ENCODE measurements at places on chromosomes 1 and 21.
A peak's percentile ranks its signal among the peaks of the same experiment; 100 is the strongest.

DNA sequence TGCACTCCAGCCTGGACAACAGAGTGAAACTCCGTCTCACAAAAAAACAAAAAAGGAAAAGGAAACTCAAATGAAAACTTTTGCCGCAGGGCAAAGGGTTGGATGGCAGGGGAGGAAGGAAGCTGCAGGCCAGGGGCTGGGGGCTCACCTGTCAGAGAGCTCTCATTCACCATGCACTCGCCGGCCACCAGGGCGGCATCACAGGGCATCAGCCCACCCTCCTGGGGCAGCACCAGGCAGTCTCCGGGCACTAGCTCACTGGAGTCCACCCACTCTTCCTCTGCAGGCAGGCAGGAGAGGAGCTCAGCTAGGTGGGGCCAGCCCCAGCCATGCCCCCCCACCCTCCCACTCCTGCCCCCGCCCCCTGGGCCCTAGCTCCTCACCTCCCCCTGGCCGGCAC, 11.9 kb downstream of the ATP13A2 start:
- no peak for DNase-seq

GRCh38 chr1:234571702-234572101, 38.3 kb downstream of the IRF2BP2 start:
- no peak for DNase-seq

DNA sequence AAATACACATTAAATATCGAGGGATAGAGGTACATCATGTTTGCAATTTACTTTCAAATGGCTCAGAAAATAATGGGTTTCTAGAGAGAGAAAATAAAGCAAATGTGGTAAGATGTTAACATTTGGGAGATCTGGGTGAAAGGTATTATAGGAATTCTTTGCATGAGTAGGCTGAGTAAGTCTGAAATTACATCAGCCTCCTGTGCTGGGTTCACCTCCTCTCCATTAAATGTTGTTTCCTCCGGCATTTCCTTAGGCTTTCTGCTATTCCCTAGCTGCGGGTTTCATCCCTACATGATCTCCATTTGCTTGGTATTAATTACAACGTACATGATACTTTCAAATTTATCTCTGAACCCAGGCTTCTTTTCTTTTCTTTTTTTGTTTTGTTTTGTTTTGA, 31.6 kb downstream of the ZMYND12 start:
- no peak for DNase-seq

DNA sequence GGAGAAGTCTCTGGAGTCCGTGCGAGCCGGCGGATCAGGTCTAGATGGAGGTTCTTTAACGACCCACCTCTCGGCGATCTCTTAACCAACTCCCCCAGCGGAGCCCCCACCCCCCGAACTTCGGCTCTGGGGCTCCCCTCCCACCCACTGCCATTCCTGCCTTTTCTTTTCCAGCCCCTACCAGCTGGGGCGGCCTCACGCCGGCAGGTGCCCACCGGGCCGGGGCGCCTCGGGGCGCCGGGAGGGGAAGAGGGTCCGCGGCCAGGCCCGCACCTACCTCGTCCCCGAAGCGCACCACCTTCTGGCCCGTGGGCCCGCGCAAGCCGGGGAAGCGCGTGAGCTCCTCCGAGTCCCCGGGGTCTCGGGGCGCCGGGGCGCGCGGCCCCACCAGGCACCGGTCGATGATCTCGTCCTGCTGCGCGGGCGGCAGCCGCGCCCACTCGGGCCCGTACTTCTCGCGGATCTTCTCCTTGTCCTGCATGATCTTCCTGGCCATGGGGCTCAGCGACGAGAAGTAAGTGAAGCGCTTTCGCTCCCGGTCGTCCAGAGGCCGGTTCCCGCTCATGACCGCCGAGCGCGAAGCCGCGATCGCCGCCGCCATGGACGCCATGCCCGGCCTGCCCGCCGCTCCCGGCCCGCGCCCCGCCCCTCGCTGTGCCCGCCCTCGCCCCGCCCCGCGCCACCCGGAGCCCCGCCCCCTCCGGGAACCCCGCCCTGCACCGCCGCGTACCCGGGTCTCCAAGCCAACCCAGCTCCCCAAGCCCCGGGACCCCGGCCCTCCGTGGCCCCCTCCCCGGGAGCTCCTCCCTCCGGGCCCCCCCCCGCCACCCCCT, at the start of gene C1orf198:
Gene C1orf198 (minus strand): TSS at position 619 of the 833 bp plus-strand sequence. CDS start 9 bp downstream, at position 610.
- DNase-seq: peak; percentile 86

- DNase-seq: no peak
Measured at GRCh38 chr1:241269116-241269515, 87.9 kb downstream of the RGS7 start.

DNA sequence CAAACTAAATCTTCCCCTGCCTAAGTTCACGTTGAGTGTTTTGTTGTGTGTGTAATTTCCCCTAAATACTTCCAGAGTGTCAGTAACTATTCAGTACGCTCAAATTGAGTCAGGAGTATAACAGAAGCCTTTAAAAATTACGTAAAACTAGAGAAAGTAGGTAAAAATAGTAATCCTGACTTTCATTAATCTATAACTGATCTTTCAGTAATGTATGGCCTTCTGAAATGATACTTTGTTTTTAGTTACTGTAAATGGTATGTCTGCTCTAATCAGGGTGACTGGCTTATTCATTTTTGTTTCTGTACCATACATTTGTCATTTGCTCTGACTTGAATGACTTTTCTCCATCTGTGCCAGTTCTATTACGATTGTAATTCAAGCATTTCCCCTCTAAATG, 29.4 kb downstream of the MIER1 start:
- DNase-seq: no peak

- no peak for DNase-seq
Measured at GRCh38 chr1:31010086-31010989, 55.2 kb downstream of the PUM1 start.

GRCh38 chr1:56688522-56689026, 43.5 kb downstream of the PRKAA2 start:
- no peak for DNase-seq

- peak; percentile 76 for DNase-seq
Measured at GRCh38 chr1:24070821-24071393, 41.0 kb downstream of the MYOM3 start.

DNA sequence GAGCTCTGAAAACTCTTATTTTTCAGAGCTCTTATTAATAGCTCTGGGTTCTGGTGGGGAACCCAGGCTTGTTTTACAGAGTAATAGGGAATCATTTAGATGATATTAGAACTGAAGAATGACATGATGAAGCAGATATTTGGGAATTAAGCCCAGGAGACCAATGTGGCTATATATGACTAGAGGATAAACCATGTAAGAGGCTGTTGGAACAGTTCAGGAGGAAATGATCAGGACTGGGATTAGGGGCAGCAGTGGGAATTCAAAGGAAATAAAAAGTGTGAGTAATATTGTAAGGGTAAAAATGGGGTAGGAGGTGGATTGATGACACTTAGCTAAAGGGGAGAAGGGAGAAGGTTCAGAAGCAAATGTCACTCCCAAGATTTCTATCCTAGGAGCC, 58.6 kb downstream of the GIPC2 start:
- DNase-seq: no peak

GRCh38 chr21:16357994-16358393, 628.2 kb downstream of the USP25 start:
- no peak for DNase-seq

DNA sequence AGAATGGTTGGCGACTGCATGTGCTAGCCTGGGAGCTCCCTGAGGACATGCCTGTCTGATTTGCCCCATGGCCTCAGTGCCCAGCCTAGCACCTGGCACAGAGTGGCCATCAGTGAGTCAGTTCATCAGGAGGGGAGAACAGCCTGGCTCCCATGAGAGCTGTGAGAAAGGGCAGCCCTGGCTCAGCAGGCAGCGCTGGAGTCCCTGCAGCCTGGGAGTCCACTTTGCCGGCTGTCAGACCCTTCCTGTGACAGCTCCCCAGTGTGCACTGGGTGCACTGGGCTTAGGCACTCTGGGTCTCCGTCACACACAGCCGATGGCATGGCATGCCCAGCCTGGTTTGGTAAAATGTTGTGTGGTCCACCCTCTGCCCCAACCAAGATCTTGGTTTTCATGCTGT, 28.7 kb downstream of the LDLRAP1 start:
- no peak for DNase-seq

DNA sequence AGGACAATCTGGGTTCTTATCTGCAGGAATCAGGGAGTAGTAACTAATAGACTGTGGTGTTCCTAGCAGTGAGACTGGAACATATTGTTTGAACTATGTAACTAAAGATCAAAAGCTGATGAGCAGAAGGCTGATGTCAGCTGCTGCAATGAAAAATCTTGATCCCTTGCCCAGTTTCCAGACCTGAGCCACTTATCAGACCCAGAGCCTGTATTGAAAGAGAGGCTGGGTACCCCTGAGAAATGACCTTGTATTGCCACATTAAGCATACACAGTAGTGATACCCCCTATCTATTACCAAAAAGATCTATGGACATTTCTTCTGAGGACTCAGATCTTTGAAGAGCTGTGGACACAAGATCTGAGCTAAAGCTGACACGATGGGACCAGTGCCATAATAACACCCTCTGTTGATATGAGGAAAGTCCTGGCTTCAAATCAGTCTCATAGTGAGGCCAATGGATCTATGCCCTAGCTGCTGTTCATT, 178.0 kb upstream of the GALNT2 start:
- DNase-seq: no peak

DNA sequence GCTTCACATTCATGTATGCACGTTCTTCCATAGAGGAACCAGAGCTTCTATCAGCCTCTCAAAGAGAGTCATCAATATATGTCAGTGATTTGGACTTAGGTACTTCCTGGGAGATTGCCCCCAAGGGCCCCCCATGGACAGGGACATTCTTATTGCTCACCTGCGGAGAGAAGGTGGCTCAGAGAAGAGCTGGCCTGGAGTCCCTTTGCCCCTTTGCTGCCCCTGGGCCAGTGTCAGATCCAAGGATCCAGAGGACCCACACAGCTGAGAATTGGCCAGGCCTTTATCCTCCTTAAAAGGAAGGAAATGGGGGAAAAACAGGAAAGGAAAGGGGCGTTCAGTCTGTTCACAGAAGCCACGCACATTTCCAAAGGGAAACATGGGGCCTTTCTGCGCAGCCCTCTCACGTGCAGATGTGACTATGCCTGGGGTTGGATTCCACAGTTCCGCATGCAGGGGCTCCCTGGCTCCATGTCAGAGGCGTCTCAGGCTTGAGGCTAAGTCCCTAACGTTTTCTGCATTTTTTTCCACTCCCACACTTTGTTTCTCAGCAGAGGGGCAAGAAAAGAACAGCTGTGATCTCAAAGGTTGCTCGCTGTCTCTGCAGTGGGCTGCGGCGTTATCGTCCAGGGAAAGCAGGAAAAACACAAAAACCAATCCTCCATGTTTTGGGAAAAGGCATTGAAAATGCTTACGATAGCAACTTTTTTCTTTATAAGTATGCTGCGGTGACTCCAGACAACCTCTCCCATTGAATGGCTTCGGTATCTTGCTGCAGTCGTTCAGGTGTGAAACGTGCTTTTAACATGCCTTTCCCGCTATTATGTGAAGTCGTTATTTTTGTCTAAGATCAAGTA, 5.9 kb downstream of the C1orf226 start:
- DNase-seq: no peak

DNA sequence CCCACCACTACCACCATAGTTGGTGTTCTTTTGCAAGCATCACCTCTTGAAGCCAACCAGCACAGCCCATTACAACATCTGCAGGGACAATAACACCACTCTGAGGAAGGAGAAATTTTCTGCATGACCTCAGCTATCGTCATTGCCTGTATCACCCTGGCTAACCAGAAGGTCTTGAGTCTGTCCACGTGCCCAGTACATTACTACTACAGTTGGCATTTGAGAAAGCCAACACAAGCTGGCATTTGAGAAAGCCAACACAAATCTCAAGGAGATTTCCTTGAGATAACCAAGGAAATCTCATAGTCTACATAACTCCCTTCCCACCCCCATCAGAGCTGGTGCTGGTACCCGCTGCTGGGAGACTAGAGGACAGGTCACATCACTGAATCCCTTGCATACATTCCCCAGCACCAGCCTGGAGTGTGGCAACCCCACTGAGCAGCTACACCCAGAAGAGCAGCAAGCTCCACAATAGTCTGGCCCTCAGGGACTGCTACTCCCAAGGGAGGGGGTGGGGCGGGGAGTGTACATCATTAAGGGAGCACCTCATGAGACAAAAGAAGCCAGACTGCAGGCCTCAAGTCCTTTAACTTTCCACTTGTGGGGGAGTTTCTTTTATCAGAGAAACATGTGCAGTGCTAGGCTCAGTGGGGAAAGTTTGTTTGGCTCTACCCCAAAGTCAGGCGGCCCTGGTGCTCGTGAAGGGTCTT, 46.0 kb upstream of the GUCA2A start:
- no peak for DNase-seq

- no peak for DNase-seq
Measured at GRCh38 chr1:31839662-31840343, 24.0 kb upstream of the SPOCD1 start.

GRCh38 chr21:44618909-44619308, 7.0 kb downstream of the KRTAP10-8 start:
- no peak for DNase-seq

- DNase-seq: no peak
Measured at GRCh38 chr1:34750610-34751009, 4.2 kb upstream of the GJB5 start.

- DNase-seq: no peak
Measured at GRCh38 chr1:7262611-7263010, 477.4 kb downstream of the CAMTA1 start.

- DNase-seq: no peak
Measured at GRCh38 chr1:207578796-207579435, 66.0 kb upstream of the CR1L start.

DNA sequence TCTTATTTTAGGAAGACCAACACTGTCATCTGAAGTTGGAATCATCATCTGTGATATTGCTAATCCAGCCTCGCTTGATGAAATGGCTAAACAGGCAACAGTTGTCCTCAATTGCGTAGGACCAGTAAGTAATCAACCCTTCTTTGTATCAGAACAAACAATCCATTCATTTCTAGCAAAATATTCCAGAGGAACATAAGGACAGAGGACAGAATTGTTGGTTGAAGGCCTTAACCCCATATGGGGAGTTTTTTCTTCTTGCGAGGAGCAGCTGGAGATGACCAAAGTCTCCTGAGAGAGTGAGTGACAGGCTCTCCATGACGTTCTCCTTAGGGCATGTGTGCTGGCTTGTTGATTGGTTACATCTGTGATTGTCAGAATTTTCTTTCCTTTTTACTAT, 2.7 kb downstream of the SCCPDH start:
- no peak for DNase-seq

DNA sequence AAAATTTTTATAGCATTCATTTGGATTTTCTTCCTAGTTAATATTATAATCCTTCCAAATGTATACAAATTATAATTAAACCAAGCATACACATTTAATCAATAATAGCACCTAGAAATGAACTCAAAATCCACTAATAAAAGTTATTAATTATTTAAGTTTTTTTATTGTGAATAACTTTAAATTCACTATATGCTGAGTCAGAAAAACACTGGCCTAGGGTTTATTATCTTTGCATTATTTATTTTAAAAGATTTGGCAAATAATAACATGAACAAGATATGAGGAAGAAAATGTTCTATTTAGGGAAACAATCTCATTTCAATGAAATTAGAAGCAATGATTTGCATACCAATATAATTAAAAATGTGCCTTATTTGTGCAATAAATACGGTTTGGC, 951.5 kb downstream of the KCNT2 start:
- DNase-seq: no peak
